ENCODE measurements at places on chromosomes 1 and 21.

DNA sequence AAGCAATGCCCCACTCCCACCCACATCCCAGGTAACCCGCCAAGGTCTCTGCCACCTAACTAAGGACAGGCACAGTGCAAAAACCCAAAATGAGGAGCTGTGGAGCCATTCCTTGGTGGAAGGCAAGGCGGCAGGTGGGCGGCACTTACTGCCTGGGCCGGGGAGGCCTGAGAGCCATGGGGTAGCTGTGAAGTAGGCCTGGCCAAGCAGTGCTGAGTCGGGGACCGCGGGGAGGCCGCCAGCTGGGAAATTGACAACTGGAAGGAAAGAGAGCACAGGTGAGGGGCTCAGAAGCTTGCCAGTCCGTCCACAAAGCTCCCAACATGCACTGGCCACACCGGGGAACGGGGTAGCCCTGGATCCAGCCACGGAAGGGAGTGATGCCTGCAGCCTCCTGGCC lies 85.3 kb downstream of the NPHP4 start:
- DNase-seq = no peak

DNA sequence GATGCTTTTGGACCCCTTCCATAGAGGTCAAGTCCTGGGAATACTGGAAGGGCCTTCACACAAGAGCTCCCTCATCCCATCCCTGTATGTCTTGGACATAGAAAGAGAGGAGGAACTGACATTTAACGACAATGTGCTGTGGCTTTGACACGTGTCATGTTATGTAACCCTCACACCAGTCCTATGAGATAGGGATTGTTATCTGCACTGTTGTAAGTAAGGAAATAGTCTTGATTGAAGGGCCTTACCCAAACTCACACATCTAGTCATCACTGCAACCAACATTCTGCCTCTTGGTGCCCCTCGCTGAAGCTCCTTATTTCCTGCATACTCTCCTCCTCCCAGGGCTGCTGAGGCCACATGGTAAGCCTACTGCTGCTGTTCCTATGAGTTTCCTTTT lies 63.7 kb upstream of the ANGPTL1 start:
- no peak for DNase-seq

DNA sequence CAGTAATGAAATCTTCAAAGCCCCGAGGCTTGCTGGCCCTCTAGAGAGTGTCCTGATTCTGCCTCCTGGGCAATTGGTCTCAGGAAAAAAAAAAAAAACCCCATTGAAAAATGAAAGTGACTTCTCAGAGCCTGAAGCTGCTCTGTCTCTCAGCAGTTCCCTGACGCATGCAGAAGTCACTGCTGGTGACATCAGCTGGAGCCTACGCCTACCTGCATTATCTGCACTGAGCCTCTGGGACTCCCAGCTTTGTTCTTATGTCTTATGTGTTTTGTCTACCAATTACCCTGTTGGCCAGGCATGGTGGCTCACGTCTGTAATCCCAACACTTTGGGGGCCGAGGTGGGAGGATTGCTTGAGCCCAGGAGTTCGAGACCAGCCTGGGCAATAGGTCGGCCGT lies 10.1 kb upstream of the SLC25A33 start:
- DNase-seq = no peak

DNA sequence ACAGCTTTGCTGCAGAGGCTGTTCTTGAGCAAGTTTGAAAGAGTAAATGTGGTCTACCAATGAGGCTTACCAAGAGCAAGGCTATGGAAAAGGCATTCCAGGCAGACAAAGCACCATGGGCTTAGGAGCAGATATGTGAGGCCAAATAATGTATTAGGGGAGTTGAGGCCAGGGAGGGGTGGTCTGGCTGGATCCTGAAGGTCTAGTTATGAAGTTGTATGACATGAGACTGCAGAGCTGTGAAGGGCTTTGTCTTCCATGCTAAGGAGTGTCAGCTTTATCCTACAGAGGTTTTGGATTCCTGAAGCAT lies 51.8 kb upstream of the TSPAN2 start:
- no peak for DNase-seq

DNA sequence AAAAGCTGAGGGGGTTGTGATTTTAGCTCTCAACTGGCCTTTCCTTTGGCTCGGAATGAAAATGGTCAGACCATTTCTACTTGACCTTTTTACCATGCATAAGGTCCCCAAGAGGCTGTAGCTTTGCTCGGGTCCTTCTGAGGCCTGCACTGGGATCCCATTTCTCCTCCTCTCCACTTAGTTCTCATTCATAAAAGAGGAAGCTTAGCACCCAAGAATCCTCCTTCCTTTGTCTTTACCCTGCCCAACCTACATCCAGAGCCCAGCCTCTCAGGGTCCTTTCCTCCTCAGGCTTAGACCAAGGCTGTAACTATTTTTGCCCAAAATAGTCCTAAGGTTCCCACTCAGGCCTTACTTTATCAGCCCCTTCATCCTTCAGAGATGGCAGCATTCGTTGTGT lies 6.0 kb upstream of the SLC27A3 start:
- DNase-seq = no peak

- no peak for DNase-seq
Measured at GRCh38 chr1:62897788-62898187, 113.9 kb downstream of the ATG4C start.

DNA sequence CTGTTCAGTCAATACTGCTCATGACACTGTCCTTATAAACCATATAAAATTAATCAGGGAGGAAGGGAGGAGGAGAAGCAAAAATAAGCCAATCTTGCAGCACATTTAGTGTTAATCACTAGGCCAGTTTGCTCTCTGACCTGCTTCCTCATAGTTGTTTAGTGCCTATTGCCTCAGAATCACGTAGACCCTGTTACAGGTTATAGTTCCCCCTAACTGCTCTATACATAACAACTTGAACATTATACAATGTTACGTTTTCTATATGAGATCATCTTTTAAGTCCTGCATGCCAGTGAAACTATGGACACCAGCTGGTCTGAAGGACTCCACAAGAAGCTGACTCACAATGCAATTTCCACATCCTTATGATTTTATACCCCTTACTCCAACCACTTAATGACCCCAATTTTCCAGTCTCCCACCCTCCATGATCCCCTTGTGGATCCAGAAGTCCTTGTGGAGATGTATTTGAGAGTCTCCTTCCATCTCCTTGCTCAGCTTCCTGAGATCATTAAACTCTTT lies 34.9 kb upstream of the TACSTD2 start:
- no peak for DNase-seq

- no peak for DNase-seq
Measured at GRCh38 chr21:42432695-42433094, 29.0 kb downstream of the UBASH3A start.

GRCh38 chr1:2049718-2050431 lies at the start of gene PRKCZ:
Gene PRKCZ (plus strand): TSS chr1:2050411. CDS start chr1:2050631, 220 bp downstream.
- DNase-seq = peak; percentile 92

DNA sequence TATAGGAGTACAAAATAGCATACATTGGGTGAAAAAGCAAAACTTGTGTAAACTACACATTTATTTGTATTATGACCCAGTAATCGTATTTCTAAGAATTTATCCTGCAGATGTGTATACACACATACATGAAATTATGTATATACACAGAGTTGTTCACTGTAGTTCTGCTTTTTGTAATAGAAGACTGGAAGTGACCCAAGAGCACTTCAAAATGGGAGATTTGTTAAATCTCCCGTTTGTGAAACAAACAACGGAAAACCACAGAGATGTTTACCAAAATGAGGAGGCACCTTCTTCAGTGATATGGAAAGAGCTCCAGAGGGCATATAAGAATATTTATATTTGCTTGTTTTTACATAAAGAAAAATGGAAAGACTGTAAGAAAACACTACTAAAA lies 18.0 kb upstream of the MNDA start:
- DNase-seq = no peak

GRCh38 chr1:219924342-219924741 lies 4.0 kb downstream of the SLC30A10 start:
- DNase-seq = no peak

- no peak for DNase-seq
Measured at GRCh38 chr1:197127246-197127912, 19.1 kb downstream of the ASPM start.

- no peak for DNase-seq
Measured at GRCh38 chr1:178031856-178032320, 62.0 kb upstream of the RASAL2 start.

- DNase-seq = no peak
Measured at GRCh38 chr1:93661829-93662474, 19.7 kb downstream of the BCAR3 start.
